ENCODE measurements at places on chromosomes 1 and 21.

- no peak for DNase-seq
These were observed 109.2 kb downstream of the USP25 start for GRCh38 chr21:15839026-15839425.

DNA sequence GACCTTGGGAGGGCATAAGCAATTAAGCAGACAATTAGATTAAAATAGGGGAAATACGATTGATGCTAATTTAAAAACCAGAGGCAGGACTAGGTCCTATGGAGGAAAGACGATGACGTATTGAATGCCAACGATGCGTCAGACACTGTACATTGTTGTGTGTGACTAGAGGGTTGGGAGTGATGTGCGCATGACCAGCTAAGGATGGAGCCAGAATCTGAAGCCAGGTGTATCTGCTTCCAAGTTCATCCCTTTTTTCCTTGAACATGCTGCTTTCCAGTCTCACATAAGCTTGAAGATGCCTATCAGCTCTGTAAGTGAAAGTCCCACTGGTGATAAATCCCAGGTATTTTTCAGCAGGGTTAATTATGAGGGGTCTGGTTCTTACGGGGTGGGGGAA is 576.2 kb downstream of the MATN1 start:
- no peak for DNase-seq

GRCh38 chr1:175911138-175911537 is 167.7 kb upstream of the TNR start:
- DNase-seq = no peak

- no peak for DNase-seq
These were observed 370.2 kb upstream of the USP24 start for GRCh38 chr1:55585402-55585792.

DNA sequence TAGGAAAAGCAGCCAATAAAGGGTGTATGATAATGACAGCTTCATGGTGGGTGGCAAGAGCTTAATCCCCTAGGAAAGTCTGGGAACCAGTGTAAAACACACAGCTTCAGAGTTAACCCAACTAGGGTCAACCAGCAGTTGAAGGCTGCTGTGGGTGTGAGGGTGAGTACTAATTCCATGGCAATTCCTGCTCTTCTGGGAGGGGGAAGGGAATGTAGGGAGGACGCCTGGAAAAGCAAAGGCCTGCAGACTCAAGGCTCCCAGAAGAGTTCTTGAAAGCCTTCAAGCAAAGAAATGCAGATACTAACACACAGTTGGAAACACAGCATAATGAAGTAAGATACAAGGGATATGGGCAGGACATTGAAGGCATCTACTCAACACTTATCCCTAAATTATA is 28.1 kb downstream of the TTLL7 start:
- no peak for DNase-seq

- DNase-seq = no peak
These were observed 57.5 kb downstream of the PCP4 start for GRCh38 chr21:39924577-39925308.

GRCh38 chr21:45532826-45533360 is 9.3 kb downstream of the SLC19A1 start:
- peak; percentile 40 for DNase-seq

GRCh38 chr21:14491269-14491681 is 54.8 kb downstream of the SAMSN1 start:
- DNase-seq = no peak

DNA sequence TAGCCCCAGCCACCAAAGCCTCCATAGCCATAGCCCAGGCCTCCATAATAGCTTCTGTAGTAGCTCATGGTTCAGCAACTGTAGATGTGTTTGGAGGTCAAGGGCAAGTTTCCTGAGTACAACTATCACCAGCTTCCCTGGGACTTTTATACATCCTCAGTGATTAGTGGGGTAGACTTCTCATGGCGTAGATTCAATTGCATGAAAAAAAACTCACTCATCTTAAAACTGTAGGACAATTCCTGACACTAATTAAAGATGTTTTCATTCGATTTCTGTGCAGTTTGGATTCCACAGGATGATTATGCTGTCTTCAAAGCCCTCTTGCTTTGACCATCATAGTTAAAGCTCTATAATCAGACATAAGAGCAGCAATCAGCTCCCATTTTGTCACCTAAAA is at the start of gene KRTAP19-8:
TSS of gene KRTAP19-8 (minus strand) at position 101 of the 400 bp plus-strand sequence. CDS start at position 68, 33 bp downstream.
- DNase-seq = no peak

GRCh38 chr21:44497703-44498126 is 42.3 kb downstream of the KRTAP10-1 start:
- peak; percentile 23 for DNase-seq

GRCh38 chr1:107698161-107698560 is 266.8 kb downstream of the VAV3 start:
- no peak for DNase-seq

DNA sequence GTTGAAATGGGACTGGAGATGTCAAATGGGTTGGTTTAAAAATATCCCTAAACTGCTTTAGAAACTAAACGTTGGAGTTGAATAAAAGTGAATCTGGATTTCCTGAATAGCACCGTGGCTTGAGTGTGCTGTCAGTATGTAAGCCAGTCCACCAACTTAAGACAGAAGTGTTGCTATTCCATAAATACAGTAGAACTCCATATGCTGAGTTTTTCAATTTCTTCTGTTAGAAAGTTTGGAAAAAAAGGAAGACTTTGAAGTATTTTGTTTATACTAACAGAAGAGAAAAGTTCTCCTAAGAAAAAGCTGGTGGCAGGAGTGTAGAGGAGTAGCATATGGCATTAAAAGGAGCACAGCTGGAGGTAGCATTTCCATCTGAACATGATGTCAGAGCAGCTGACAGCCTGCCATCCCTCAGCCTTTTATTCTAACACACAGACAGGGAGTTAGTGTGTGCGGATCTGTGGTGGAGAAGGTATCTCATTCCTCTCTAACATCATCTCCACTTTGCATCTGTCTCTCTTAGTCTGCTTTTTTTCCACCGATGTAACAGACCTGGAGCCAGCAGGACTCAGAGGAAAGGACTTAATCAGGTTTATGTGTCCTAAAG is at the start of gene ZBTB18:
TSS of gene ZBTB18 (plus strand) at position 449 of the 610 bp plus-strand sequence. CDS start at position 598, 149 bp downstream.
- DNase-seq = no peak

- DNase-seq = no peak
These were observed 353.0 kb downstream of the NPHP4 start for GRCh38 chr1:5639106-5639722.

DNA sequence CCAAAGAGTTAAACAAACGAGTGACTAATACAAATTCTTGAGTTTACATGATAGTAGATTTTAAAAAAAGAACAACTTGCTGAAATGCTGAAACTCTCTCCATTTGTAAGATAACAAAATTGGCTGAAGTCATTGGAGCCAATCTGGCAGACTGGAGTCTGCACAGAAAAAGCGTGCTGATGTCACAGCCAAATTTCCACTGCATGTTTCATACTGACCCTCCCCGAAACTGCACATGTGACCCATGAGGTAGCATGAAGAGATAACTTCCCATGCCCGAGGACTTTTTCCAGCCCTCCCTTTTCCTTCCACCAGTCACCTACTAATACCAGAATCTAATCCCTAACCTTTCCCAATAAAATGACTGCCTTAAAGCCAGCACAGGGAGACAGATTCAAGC is 1.2 kb upstream of the LELP1 start:
- no peak for DNase-seq

- DNase-seq = peak; percentile 72
These were observed 32.5 kb upstream of the LMO4 start for GRCh38 chr1:87296206-87296605.

DNA sequence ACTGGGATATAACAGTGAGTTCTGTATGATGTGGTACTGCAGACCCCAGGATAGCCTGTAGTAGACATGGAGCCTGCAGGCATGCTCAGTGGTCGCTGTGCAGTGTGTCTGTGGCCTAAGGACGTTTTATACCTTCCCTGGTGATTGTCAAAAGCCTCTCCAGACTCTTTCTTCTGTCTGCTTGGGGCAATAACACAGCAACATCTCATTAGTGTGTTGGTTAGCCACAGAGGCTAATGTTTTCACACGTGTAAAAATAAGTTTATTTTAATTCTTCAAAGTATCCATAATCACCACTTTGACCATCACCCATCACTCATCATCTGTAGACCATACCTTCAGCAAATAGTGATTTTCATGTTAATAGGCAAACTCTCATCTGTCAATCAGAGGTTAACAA is at the start of gene KRTAP24-1:
TSS of gene KRTAP24-1 (minus strand) at position 101 of the 400 bp plus-strand sequence. CDS start at position 83, 18 bp downstream.
- DNase-seq = no peak

DNA sequence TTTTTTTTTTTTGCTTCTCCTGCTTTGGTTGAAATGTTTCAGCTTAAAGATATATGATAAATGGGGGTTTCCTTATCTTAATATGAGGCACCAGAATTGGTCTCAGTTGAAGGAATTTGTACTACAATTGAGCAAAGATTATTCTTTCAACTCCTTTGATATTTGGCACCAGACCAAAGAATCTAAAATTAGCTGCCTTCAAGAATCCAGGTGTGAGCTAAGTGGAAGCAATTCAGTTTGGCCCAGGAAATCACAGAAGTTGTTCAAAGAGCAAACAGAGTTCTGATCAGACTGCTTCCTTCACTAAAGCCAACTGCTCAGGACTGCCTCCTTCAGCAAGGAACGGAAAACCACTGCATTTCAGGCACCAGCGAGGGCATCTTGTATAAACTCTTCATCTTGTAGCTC is 68.3 kb upstream of the BCAR3 start:
- DNase-seq = peak; percentile 22

DNA sequence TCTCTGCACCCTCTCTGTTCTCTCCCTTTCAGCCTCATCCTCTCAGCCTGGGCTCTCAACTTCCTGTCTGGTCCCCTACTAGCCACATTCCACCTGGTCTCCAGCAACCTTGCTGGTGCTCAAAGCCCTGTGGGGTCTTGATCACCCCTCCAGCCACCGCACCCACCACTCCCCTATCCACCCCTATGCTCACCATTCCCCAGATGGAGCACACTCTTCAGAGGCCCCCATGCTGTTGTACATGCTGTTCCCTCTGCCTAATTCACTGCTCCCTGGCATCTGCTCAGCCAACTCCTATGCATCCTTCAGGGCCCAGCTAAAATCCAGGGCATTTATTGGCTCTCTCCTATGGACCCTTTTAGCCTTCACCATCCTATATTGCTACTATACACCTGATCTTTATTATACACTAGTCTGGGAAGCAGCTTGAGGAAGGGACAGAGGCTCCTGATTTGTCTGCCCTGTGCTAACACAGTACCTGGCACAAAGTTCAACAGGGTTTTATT is 81.0 kb downstream of the GLIS1 start:
- DNase-seq = no peak

GRCh38 chr1:228936881-228937280 is 201.6 kb downstream of the RHOU start:
- no peak for DNase-seq

DNA sequence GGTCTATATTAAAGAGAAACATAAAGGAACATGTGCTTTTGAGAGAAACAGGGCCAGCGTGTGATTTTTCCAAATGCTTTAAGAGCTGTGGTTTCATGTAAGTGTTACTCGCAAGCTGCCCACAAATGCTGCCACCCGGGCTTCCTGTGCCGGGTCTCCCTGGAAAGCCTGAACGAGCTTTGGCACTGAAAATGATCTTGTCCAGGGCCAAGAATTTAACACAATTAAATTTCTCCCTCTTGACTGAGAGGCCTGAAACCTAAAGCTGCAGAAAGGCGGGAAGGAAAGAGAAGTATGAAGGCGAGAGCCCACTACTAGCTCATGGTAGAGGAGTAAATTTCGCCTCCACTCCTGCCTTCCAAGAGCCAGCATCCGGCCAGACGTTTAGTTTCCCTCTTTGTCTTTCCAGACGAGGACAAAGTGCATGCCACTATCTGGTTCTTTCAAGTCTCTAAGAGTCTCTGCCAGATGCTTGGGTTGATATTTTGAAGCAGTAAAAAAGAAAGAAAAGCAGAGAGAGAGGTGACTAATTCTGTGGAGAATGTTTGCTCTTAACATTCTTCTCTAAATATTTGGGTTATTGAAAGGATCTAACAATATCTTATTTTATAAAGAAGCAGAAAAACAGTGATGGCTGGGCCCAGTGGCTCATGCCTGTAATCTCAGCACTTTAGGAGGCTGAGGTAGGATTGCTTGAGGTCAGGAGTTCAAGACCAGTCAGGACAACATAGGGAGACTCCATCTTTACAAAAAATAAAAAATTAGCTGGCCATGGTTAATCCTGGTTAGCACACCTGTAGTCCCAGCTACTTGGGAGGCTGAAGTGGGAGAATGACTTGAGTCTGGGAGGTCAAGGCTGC is 100.0 kb upstream of the HNRNPU start:
- DNase-seq = peak; percentile 26
